Fibroblast of upper back skin (primary cell): ENCODE measurements at places on chromosomes 3 and 15.
A peak's percentile ranks its signal among the peaks of the same experiment; 100 is the strongest.

DNA sequence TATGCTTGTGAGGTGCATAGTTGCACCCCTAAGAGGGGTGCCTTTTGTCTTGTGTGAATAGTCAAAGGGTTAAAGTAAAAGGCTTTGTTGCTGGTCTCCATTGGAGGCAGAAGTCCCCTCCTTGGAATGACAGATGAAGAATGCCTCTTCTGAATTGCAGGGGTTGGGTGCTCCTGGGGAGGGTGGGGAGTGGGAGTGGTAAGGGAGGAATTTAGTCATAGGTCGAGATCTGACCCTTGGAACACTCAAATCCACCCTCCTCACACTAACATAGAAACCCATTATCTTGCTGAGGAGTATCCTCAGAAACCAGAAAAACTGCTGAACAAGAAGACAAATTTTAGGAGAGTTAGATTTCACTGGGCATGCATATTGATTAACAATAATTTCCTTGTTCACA is 4.7 kb downstream of the CTXND1 start:
- no peak for DNase-seq

DNA sequence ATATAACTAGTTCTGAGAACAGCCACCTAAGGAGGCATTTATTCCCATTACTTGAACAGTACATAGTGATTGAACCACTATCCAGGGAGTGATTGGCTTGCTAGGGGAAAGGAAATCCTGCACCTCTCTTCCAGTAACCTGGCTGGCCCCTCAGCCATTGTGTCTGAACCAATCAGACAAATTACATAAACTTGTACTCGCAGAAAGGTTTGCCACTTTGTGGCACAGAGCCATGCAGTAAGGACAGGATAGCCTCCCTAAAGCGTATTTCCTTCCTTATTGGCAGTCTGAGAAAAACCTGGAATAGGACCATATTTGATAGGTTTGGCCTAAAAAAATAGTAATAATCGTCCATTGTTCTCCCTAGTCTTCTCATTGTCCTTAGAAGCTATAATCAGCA is 19.0 kb downstream of the CMSS1 start:
- DNase-seq = no peak

DNA sequence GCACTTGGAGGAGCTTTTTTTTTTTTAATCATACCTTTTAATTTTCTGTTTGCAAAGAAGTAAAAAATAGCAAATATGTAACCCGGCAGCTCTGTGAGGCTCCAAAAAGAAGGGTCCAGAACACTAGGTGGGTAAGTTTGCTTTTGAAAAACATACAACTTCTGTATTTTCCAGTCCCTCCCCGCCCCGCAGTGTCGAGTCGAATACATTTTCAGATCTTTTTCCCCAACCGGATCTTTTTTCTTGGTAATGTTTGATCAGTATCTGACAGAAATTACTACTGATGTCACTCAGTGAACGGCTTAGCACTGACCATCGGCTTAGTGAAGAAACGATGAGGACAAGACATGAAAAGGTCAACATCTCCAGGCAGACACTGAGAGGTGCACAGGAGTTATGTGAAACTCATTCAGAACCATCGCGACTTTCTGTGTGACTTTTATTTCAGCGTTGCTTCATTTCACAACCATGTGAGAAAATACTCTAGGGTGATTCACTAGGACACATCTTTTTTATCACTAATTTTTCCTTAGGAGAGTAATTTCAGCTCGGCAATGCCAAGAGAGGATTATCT is 11.0 kb downstream of the ISL2 start:
- no peak for DNase-seq

DNA sequence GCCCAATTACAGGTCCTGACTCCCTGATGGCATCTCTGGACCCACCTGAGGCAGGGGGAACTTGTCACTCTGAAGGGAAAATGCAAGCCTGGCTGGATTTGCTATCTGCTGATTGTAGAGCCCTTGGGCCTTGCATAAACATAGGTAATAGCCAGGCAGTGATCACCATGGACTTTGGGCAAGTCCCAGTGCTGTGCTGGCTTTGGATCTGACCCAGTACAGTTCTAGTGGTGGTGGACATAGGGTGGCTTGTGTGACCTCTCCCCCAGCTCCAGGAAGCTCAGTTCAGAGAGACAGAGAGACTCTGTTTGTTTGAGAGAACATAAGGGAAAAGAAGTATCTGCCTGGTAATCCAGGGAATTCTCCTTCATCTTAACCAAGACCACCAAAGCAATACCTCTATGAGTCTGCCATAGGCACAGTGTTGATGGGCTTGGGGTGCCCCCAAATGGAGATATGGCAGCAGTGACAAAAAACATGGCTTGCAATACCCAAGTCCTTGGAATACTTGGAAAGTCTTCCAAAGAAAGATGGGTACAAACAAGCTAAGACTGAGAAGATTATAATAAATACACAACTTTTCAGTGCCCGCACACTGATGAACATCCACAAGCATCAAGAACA is 348.5 kb downstream of the PYDC2 start:
- peak; percentile 19 for DNase-seq

GRCh38 chr3:113660896-113661295 is 35.5 kb downstream of the USF3 start:
- no peak for DNase-seq

- DNase-seq = peak; percentile 54
These were observed 65.8 kb downstream of the SMARCC1 start for GRCh38 chr3:47715928-47716327.

DNA sequence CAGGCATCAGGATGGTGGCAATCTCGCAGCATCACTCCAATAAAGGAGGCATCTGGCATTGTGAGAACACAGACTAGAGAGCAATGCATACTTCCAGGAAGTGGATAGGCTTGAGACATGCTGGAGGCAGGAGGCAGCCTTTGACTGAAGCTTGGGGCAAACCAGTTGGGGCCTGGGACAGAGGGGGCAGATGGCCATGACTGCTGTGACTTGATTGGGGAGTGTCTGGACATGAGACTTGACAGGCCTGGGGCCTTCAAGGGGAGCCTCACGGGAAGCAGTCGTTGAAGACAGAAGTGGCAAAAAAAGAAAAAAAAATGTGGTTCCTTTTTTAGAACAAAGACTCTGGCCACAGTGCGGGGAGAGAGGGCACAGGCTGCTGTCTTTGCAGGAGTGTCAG is 44.7 kb upstream of the CHRNA7 start:
- no peak for DNase-seq
